Right cardiac atrium (tissue), 5 donors: ENCODE measurements at places on chromosomes 6 and 20. TPM values are rescaled to one million over a fixed set of nuclear protein-coding genes. Genes with fewer than 3 reads are reported as not detected.

GTSF1L gene
- not detected for polyA plus RNA-seq

PACRG gene
- 4.9 TPM for polyA plus RNA-seq

EEF1A2 gene
- polyA plus RNA-seq, result 952 TPM

GSTA2 gene
- not detected for polyA plus RNA-seq

ROS1 gene
- polyA plus RNA-seq, result 0.02 TPM

CCHCR1 gene
- polyA plus RNA-seq, result 9.6 TPM

DNA sequence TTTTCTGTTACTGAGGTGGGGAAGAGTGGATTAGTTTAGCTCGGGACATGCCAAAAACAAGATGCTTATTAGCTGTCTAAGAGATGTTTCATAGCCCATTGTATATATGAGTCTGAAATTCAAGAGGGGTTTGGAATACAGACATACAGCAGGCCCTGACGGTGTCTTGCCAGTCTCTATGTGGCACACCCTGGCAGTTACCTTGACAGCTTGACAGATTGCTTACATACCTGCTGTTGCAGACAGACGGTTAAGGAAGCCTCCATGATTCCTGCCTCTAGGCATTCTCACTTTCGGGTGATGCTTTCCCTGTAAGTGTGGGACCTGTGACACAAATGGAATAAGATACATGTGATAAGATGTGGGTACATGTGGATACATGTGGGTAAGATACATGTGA lies 95.0 kb downstream of the QRSL1 start:
- DNase-seq, result no peak

DNA sequence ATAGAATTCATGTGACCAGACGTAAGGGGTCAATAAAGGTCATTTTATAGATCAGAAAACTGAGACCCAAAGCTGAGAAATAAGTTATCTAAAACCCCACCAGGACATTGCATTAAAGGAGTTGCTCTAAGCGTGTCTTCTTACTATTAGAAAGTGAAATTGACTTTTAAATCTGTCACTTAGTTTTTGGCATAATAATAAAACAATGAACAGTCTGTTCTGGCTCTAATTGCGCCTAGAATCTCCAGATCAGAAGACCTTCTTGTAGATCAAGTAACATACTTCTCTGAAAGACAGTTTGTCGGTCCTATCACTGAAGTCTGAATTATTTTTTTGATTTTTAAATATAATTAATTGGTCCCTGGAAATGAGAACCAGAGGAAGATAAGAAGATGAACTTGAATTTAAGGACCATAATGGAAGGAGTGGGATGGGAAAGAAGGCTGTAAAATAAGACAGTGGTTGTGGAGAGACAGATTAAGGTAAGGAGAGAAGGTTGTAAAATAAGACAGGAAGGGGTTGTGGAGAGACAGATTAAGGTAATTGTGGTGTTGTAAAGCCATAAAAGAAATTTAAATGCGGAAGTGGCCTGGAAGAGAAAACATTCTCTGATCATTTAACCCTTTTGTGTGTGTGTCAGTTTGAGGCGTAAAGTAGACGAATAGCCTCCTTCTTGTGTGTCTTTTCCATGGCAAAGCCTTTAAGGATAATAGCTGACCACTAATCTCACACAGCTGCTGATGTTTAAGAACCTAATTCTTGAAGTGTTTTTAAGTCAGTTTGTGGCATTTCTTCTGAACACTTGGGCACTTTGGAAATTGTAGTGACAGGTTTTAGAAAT lies 20.1 kb downstream of the TOP1 start:
- no peak for DNase-seq

GRCh38 chr20:38875175-38875993 lies 50.8 kb upstream of the FAM83D start:
- DNase-seq, result peak; percentile 65

DNA sequence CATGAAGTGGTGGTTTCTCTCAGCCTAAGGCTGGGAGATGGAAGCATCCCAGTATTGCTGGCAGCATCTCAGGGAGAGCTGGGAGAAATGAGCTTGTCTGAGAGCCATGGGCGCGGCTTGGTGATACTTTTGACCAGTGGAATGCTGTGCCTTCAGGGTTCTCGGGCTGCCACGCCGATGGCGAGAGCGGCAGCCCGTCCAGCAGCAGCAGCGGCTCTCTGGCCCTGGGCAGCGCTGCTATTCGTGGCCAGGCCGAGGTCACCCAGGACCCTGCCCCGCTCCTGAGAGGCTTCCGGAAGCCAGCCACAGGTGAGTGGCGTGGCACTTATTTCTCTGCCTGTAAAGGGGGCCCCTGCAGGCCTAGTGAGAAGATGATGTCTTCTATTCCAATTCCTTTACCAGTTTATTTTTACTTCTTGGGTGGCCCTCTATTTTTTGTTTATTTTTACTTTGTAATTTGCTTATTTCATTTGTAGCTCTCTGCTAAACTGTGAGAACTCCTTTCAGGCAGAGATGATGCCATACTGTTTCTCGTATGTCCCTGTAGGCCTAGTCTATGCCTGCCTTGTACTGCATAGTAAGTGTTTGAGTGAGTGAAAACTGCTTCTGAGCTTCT lies 71.7 kb downstream of the ASXL1 start:
- no peak for DNase-seq

DNA sequence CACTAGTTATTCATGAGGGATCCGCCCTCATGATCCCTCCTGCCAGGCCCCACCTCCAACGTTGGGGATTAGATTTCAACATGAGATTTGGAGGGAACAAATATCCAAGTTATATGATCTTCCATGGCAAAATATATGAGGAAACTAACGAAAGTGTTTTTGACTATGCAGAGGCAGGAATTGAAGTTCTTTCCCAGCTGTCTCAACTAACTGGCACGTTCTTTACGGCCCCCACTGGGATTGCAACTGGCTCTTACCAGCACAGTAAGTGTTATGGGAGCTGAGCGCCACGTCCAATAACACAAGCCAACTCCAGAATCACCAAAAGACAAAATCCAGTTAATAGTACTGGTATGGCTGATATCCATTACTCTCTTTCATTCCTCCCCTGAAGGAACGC lies 66.6 kb downstream of the ECT2L start:
- DNase-seq, result peak; percentile 63

DNA sequence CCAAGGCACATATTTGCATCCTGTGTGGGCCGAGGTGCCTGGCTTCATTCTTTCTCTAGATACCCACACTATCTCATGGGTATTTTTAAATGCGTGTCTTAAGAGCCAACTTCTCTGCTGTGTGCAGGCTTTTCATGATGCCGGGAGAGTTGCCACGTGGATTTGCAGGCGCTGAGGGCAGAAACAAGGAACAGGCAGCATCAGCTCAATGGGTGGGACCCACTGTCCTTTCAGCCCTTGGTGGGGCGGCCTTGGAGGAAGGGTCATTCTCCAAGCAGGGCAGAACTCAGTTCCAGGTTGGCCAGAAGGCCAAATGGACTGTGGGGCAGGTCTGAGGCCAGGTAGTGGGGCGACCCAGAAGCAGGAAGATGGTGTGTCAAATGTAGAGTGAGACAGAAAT lies 84.7 kb downstream of the PHACTR3 start:
- DNase-seq, result no peak

GRCh38 chr6:3699231-3699630 lies 52.3 kb downstream of the PXDC1 start:
- DNase-seq, result no peak

DNA sequence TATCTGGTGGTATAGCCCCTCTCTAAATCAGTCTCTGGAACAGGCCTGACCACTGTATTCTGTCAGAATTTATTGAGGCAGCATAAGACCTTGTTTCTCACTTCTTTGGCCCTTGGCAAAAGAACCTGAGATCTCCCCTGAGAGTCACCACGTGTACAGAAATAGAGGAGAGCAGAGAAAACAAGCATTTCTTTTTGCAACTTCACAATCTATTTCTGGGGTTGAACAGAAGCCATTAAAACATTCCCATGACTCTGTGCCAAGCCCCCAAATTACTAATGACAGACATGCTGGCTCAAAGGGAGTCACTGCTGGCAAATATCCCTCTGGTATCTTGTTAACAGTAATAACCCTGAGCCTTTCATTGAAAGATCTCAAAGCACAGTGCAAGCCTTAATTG lies 395.3 kb downstream of the MAFB start:
- DNase-seq, result no peak

DNA sequence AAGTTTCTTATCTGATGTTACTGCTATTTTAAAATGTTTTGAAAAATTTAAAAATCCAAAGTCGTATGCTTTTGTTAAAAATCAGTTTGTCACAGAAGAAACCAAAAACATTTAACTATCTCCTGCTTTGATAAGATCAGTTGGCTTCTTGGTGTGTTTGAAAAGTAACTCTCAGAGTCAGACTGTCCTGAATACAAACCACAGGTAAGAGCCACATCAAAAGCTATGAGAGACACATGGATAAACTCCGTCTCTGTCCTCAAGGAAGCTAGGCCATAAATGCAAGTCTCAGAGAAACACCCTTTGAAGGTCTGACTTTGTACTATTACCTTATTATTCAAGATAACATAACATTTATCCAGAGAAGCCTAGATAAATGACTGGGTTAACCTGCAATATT lies 7.7 kb downstream of the HBS1L start:
- no peak for DNase-seq

DNA sequence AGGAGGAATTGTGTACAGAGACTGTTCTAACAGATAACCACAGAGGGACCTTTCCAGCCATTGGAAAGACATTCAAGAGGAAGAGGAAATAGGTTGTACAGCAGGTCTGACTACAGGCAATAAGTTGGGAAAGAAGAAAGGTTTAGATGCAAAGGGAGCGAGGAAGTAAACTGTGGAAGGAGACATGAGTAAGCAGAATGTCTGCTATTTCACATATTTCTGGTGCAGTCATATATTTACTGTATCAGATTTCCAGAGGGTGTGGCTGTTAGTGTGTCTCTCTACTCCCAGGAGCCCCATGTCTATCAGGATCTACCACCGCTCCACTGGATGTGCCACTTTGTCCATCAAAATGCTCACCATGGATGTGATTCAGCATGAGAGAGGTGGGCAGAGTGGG lies 25.9 kb downstream of the MRS2 start:
- DNase-seq, result no peak

GRCh38 chr20:47677635-47678453 lies 107.4 kb downstream of the SULF2 start:
- DNase-seq, result no peak

DNA sequence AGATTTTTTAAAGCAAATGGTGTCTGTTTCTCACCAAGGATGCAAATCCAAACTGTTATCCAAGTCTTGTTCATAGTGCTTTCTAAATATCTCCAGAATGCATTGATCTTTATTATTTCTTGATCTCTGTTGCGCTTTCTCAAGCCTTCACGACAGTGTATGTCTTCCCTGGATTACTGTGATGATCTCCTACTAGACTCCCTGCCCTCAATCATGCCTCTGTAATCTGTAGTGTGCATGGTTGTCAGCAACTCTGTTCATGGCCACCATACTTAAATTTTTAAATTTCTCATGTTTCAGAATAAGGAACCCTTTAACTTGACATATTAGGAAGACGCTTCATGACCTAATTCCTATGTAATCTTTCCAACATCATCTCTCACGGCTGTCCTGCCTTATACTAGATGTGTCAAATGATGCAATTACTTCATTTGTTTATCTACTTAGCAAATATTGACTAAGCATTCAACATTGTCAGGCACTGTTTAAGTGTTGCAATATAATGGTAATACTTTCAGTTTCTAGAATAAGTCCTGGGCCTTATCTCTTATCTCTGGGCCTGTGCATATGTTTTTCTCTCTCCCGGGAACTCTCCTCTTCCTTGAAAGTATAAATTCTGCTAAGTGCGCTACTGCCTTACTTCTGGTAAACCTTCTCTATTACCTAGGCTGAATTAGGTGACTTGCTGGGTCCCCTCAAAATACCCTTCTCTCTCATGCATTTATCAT lies 25.6 kb upstream of the AHI1 start:
- no peak for DNase-seq

- DNase-seq, result no peak
Measured at GRCh38 chr6:157049133-157049532, 272.0 kb downstream of the ARID1B start.

DNA sequence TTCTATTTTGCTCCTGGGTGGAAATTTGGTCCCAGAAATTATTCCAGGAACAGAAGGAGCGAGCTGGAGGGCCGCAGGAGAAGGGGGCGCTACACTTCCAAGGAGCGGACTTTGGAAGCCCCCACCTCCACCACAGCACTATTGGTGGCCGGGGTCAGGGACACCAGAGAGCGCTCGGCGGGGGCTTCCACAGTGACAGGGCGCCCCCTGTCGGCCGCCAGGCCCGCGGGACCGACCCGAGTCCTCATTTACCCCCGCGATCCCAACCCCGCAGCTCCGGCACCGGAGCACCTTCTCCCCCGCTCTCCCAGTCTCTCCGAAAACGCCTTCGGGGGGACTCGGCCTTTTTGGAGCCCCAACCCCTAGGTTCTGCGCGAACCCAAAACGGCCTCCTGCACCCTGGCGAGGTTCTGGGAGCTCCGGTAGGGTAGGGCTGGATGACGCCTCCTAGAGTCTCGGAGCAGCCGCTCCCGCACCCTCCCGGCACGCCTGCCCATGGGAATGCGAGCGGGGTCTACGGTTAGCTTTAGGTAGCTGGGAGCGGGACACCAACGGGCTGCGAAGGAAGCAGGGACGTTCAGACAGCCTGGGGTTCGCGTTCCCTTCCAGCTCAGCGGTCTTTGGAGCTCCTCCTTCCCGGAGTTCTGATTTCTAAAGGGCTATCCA lies 2.4 kb upstream of the FOXA2 start:
- DNase-seq, result peak; percentile 70

GRCh38 chr6:39209360-39209811 lies 19.9 kb downstream of the KCNK5 start:
- no peak for DNase-seq

DNA sequence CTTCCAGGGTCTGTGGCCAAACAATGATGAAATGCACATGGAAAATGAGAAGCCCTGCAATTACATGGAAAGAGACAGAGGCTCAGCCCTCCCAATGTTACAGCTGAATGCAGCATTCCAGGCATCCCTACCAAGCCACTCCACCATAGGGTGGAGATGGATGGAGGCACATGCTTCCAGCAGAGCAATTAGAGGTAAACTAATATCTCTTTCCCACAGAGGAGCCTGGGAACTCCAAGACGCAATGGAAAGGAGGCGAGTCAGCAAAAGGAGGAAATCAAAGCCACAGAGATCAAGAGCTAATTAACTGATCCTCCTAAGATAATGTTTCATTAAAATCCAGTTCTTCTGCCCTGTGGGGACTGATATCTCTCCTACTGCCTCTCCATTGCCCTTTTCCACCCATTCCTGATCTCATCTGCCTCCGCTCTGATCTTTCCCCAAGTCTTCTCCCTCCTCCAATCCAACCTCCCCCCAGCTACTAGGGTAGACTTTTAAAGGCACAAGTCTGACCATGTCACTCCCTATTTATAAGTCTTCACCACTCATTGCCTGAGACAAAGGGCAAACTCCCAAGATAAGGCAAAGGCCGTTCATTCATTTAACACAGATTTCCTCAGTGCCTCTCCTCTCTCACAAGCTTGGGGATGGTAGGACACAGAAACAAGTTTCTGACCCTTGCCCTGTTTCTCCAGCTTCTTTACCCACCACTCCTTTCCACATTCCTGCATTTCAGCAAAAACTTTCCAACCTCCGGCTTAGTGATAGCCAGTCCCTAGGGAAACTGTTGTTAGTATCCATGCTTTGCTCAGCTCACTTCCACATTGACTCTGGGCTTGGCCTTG lies 14.3 kb upstream of the KCNB1 start:
- no peak for DNase-seq
